ENCODE measurements at places on chromosomes 16 and 17. TPM values are rescaled to one million over a fixed set of nuclear protein-coding genes. Genes with fewer than 3 reads are reported as not detected.

GRCh38 chr16:23248261-23249194 lies 53.6 kb upstream of the SCNN1B start:
- no peak for DNase-seq

- DNase-seq = peak; percentile 57
Observed at GRCh38 chr17:17048106-17048505, 5.8 kb downstream of the MPRIP start.

- DNase-seq = no peak
Observed at GRCh38 chr17:11324846-11325420, 83.9 kb downstream of the SHISA6 start.

ANKRD40CL gene
- not detected for total RNA-seq

ABHD15 gene
- 9.8 TPM for total RNA-seq

ASGR1 gene
- 2.6 TPM for total RNA-seq

DNA sequence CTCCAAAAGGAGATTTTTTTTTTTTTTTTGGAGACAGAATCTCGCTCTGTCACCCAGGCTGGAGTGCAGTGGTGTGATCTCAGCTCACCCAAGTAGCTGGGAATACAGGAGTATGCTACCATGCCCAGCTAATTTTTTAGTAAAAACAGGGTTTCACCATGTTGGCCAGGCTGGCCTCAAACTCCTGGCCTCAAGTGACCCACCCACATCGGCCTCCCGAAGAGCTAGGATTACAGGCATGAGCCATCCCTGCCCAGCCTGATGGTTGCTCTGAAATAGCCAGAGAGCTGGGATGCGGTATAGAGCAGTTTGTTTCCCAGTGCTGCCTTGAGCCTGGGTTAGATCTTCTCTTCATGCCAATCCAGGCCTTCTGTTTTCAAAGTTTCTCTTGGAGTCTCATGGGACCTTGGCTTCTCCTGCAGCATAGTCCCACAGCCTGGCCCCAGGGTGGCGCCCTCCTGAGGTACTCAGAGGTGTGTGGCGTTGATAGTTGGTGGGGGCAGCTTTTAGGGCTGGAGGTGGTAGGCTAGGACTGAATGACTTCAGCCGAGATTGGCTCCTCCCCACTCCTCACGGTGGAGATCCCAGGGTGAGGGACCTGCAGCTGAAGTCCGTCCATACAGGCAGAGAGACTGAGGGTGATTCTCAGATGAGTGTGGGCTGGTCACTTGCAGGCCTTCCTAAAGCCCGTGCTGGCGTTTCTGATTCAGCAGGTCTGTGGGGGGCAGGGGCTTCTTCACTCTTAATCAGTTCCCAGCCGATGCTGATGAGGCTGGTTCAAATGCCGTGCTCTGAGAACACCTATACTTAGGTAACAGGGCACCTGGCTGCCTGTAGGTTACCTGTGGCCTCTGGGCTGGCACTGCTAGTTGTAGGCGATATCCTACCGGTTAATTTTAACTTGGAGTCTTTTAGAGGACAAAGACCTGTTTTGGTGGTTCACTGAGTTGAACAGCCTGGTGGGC lies 52.0 kb downstream of the TNFRSF13B start:
- peak; percentile 61 for DNase-seq

DNA sequence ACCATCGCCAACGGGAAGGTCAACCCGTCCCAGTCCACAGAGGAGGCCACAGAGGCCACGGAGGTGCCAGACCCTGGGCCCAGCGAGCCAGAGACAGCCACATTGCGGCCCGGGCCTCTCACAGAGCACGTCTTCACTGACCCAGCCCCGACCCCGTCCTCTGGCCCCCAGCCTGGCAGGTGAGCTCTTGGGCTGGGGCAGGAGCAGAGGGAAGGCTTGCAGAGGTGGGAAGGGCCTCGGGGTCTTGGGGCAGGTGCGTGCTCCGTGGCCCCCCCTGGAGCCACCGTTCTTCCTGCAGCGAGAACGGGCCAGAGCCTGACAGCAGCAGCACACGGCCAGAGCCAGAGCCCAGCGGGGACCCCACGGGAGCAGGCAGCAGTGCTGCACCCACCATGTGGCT lies 5.1 kb downstream of the NME3 start:
- DNase-seq = no peak

IRX3 gene
- 6.7 TPM for total RNA-seq

- DNase-seq = no peak
Observed at GRCh38 chr17:80667462-80668277, 123.0 kb downstream of the RPTOR start.

GRCh38 chr17:74117999-74118421 lies 85.5 kb upstream of the RPL38 start:
- DNase-seq = no peak

GRCh38 chr16:88770461-88771293 lies 14.3 kb downstream of the PIEZO1 start:
- DNase-seq = no peak

KCNH6 gene
- not detected for total RNA-seq

DNA sequence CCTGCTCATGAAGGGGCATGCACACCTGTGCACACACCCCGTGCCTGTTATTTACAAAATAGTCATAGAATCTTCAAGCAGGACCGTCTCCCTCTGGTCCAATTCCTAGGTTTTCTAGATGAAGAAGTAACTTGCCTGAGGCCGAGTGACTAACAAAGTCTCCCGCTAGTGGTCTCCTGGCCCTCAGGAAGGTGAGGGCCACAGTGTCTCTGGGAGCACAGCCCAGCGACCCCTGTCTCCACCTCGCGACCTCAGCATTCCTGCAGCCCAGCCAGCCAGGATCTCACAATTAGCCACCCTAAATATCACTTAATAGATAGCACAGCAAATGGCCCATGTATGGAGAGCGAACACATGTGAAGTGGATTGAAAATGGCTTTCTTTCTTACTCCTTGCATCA lies 30.5 kb upstream of the CACNG1 start:
- no peak for DNase-seq

CD300LB gene
- total RNA-seq = 1.3 TPM

- DNase-seq = no peak
Observed at GRCh38 chr17:58254803-58255202, 16.4 kb downstream of the LPO start.

- DNase-seq = peak; percentile 62
Observed at GRCh38 chr16:68235108-68235886, 630 bp downstream of the ESRP2 start.

WNT3 gene
- 0.39 TPM for total RNA-seq

DNA sequence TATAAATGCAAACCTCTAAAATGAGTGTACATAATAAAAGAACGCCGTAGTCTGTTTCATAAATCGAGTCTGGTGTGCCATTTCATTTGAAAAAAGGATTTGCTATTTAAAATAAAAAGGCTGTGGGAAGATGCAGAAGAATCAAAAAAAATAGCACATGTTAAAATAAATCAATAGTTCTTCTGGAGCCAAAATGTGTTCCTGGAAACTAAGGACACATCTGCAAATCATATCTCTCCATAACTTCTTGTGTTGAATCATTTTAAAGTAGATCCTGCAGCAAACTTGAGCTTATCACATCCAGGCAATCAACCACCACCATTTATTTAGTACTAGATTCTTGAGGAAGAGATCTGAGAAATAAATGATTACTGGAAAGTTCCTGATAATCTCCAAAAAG lies 29.0 kb downstream of the XPO6 start:
- DNase-seq = no peak

GRCh38 chr16:65964752-65965151 lies 401.7 kb upstream of the CDH5 start:
- DNase-seq = no peak

GRCh38 chr17:59399914-59400313 lies 68.5 kb downstream of the YPEL2 start:
- DNase-seq = no peak

DNA sequence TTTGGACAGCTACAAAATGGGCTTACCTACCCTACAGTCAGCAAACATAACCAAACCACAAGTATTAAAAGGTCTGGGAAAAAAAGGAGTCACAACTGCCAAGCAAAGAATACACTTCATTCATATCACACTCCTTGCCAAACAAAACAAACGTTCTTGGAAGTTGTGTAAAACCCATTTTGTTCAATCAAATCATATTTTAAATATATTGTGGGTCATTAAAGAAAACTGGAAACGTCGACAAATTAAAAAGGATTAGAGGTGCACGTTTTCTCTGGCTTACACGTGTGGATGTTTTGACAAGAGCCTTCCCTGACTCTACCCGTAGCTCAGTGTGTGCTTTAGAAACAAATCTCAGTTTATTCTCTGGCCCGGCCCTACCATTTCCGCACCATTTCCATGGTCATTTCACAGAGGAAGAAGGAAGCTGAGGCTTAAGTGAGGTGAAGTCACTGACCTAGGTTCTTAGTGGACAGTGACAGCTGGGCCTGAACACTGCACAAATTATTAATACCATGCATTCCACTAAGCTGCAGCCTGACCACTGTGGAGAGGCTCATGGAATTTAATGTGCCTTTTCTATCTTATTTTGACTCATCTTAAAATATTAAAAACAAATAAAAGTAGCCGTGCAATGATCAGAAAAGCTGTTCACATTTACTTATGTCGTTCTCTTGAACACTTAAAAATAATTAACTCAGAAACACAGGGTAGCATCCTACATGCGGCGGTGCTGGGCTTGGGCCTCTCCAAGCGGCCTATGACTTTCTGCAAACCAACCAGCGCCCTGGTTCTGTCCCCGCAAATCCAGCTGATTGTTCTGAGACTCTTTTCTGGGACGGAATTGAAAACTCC lies 968 bp downstream of the CEP112 start:
- no peak for DNase-seq

GRCh38 chr17:48056246-48056745 lies 8.1 kb downstream of the NFE2L1 start:
- no peak for DNase-seq

GRCh38 chr17:1916316-1916715 lies 86.5 kb downstream of the RPA1 start:
- DNase-seq = no peak

GRCh38 chr16:49545243-49545642 lies 171.6 kb downstream of the C16orf78 start:
- DNase-seq = peak; percentile 21

GRCh38 chr16:13378151-13378550 lies 476.8 kb downstream of the SHISA9 start:
- DNase-seq = no peak

GRCh38 chr17:57210224-57210553 lies 46.1 kb upstream of the MSI2 start:
- no peak for DNase-seq

GRCh38 chr17:34609210-34609609 lies 29.8 kb downstream of the TMEM132E start:
- DNase-seq = no peak

DNA sequence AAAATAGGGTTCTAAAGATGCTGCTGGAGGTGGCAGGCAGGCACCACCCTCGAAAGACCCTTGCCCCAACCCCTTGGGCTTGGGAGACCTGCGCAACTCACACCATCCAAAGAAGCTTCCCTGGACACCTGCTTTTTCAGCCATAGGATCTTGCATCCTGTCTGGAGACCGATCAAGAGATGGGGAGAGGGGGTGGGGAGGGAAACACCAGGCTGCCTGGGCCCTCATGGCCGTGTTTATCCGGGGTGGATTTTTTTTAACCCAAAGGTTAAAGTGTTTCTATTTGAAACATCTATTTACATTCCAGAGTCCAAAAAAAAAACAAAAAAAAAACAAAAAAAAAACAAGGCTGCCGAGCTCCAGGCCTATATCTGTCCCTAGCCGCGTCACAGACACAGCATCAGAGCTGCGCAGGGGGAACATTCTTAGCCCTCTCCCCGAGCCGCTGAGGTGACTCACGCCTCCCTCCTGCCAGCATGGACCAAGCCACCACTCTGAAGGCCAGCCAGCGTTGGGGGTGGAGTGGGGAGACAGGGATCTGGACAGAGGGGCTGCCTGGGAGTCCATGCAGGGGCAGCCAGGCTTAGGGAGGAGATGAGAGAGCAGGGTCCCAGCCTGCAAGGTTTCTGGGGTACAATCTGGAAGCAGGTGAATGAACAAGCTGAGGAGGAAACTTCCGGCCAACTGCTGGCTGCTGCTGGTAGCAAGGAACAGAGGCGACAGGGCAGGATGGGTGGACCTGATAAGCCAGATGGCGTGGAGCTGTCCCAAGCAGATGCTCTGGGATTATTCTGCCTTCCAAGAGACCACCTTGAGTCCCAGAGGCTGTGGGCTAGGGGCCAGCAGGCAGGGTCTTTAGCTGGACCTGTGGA lies 14.8 kb downstream of the HDAC5 start:
- DNase-seq = peak; percentile 95

DNA sequence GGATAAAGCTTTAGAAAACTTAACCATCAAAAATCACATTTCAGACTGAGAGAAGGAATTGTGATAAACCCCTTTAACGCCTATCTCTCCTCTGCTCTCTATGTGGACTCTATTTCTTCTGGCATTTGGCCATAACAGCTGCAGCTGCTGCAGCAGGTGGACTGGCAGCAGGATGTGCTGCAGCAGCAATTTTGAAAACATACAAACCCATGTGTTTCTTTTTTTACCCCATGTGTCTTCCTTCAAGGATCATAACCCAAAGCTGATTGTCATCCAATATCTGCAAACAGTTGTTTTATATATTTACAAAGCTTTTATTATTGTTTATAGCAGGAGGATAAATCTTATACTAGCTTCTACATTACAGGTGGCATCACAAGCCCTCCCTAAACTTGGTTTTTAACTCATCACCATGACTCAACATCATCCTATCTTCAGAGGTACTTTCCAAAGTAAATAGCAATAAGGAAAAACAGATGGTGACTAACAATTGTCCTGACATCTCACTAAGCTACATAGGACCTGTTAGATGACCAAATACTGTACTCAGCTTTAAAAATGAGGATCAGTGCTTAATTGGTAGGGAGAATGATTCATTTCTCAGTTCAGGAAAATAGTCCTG lies 14.5 kb upstream of the KRTAP9-2 start:
- DNase-seq = no peak

C1QL1 gene
- not detected for total RNA-seq

DNA sequence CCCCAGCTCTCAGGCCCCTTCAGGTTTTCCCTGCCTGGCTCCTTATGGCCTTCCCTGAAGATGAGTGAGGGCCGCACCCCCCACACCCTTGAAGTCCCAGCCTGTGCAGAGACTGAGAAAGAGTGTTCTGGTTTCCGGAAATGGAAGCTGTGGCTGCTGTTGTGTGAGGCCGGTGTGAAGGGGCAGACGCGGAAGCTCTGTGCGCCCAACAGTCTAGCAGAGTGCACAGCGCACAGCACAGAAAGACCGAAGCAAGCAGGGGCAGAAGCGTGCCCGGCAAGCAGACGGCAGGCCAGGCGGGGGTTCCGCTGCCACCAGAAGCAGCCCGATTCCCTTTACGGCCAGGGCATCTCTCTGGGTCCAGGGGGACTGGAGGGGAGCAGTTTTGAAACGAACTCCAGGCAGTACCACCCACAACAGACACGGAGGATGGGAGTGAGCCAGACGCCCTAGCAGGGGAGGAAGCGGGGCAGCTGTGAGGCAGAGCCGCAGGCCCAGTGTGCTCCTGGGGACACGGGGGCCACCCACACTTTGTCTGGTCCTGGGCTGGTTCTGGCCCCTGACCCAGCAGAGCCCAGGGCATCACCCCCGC lies 16.7 kb downstream of the TPSG1 start:
- no peak for DNase-seq

NPIPB8 gene
- total RNA-seq = 8.6 TPM

DNA sequence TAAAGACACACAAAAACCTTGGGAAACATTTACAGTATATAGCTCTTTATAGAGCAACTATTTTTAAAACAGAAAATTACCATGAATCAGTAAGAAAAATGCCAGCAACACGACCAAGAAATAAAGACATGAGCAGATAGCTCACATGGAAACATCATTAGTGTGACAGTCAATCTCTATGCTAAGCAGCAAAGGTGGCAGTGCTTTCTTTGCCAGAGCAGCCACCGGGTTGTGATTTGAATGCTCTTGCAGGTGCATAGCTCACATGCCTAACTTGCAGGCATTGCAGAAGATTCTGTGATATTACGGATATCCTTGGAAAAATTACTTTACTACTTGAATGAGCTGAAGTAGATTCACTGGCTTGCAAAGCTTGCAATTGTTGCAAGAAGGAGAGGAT lies 652.9 kb upstream of the C16orf82 start:
- DNase-seq = no peak

SEZ6 gene
- total RNA-seq = not detected

Data from aorta (tissue), 5 donors.